ENCODE measurements at places on chromosomes 6 and 20.

DNA sequence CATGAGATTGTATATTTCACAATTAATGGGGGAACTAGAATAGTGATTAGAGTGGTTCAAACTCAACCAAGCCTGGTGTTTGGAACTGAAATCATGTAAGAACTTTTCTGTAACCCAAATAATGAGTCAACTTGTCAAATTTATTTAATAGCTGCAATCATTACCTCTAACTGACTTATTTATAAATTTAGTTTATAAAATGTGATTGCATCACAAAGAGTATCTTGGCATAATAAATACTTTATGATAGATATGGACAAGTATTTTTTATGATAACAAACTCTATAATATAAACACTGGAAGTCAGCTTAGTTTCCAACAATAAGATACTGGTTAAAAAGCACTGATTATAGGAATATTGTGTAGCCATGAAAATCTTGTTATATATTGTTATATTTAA lies 319.1 kb downstream of the RIMS1 start:
- DNase-seq = no peak

DNA sequence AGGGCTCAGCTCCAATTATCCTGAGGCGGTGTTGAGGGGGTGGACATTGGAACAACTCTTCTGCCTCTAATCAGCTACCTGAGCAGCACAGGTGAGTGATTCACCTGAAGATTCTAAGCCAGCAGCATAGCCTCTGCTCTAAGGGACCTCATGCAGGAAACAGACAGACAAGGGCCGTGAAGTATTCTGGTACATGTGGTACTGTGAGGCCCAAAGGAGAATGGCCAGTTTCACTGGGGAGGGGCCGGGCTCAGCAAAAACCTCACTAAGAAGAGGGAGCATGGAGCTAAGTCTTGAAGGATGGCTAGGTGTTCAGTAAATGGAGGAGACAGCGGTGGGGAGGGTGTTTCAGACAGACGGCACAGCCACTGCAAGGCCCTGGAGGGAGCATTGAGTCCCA lies 58.5 kb upstream of the CCDC167 start:
- DNase-seq = no peak

DNA sequence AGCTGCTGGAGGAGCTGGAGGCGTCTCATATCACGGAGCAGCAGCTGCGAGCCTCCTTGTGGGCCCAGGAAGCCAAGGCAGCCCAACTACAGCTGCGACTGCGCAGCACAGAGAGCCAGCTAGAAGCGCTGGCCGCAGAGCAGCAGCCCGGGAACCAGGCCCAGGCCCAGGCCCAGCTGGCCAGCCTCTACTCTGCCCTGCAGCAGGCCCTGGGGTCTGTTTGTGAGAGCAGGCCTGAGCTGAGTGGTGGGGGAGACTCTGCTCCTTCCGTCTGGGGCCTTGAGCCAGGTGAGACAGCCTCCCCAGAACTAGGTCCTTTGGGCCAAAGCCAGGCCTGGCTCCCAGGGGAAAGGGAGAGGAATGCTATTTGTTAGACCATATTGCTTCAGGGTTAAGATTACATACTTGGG lies 31.7 kb downstream of the C20orf173 start:
- DNase-seq = no peak

GRCh38 chr6:146909376-146909775 lies 294.8 kb upstream of the STXBP5 start:
- DNase-seq = no peak

DNA sequence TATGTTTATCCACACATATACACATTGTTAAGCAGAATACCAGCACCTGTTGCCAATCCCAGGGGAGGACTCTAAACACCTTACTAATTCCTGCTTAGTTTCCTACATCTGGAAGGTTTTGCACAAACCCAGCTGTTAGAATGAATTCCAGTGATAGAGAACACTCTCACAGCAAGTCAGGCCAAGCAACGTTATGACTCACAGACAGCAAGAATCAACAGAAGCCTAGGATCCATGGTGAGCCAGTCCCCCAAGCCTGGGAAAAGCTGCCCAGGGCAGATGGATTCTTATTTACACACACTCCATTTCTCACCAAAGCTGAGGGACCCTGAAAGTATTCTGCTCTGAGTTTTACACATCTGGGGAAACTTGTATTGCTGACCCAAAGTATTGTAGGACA lies 291.7 kb downstream of the SLC35F1 start:
- no peak for DNase-seq

- no peak for DNase-seq
These were observed 23.1 kb downstream of the USP45 start for GRCh38 chr6:99492092-99492491.

DNA sequence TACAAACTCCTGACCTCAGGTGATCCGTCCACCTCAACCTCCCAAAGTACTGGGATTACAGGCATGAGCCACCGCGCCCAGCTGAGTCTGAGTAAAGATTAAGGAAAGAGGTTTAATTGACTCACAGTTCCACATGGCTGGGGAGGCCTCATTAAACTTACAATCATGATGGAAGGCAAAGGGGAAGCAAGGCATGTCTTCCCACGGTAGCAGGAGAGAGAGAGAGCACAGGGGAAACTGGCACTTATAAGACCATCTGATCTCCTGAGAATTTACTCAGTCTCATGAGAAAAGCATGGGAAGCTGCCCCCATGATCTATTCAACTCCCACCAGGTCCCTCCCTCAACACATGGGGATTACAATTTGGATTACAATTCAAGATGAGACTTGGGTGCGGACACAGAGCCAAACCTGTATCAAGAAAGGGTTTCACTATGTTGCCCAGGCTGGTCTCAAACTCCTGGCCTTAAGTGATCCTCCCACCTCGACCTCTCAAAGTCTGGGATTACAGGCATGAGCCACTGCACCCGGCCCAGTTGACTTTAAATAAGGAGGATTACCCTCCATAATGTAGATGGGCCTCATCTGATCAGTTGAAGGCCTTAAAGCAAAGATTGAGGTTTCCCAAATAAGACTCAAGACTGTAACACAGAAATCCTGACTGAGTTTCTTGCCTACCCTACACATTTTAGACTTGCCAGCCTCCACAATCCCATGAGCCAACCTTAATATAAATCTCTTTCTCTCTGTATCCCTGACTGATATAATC lies 13.1 kb upstream of the PEX7 start:
- no peak for DNase-seq

GRCh38 chr6:1423578-1423977 lies 34.2 kb downstream of the FOXF2 start:
- no peak for DNase-seq

- DNase-seq = no peak
These were observed 3.3 kb upstream of the APMAP start for GRCh38 chr20:24995741-24996448.

DNA sequence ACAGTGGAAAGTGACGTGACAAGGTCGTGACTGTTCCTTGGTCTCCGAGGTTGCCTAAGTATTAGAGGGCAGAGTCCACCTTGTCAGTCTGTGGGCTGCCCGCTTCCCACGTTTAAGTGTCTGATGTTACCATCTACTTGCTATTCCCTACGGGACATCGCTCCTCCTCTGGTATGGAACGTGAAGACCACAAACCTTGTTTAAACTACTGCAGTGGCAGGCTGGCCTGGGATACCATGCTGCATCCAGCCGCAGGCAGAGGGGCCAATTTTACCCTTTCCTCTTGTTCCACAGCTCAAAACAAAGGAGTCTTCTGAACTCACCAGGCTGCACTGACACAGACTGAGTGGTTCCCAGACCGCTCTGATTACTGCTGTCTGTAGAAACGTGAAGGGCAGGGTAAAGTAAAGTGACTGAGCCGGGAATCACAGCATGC lies 275.9 kb downstream of the FOXC1 start:
- no peak for DNase-seq

DNA sequence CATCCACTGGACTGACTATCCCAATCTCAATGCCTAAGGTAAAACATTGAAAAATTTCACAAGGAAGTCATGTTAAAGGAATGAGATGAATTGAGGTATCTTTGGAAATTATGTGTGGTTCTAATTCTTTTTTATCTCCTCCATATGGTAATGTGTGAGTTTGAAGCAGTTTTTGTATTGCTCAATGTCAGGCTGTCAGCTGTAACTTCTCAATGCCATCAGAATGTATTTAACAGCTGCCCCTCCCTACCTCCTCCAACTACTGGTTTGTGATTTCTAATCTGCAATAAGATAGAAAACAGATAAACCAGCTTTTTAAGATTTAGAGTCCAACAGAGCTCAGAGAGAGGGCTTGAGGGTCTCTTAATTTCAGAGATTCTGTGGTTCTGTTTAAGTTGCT lies 1005.8 kb upstream of the ADGRB3 start:
- no peak for DNase-seq

DNA sequence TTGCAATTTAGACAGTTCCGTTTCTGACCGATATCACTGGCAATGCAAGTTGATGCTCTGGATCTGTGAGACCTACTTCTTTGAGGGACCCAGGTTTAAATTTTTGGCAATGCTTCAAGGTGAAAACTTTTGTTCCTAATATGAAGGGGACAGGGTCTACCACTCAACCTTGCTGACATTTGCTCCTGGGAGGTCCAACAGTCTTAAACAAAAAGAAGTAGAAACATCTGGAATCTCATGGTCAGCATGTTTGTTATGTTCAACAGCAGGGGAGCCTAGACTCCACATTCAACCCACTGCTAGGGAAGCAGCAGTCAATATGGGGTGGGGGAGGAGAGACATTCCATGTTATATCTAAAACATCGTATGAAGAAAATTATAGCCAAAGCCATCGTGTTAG lies 196.4 kb downstream of the SIM1 start:
- DNase-seq = no peak

DNA sequence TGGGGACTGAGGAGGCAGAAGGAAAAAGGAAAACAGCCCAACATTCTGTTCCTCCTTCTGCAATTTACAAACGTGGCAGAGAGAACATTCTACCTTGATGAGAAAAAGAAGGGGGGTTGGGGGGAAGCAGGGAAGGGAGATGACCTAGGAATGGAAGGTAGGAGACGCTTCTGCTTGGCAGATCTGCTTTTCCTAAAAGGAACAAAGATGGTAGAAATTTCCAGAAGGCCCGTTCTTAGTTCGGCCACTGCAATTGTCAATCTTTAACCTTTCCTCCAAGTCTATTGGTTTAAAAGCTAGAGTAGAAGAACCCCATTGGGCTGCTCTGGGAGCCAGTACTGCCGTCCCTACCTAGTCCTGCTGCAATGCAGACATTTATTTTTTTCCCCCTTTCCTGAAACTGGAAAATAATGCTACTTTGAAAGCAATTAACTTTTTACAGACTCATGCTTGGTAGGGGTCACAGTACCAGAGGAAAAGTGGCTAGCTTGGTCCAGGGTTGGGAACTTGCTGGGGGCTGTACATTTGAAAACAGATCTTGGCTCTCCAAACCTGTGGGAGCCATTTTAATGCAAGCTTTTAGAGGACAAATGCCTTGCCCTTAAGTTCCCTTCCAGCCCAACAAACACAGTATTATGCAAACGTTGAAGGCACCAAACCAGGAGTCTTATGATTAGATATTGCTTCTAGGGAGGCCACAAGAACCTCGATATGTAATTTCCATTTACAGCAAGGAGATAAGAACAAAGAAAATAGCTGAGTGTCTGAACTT lies 2.6 kb downstream of the ZMYND8 start:
- no peak for DNase-seq

DNA sequence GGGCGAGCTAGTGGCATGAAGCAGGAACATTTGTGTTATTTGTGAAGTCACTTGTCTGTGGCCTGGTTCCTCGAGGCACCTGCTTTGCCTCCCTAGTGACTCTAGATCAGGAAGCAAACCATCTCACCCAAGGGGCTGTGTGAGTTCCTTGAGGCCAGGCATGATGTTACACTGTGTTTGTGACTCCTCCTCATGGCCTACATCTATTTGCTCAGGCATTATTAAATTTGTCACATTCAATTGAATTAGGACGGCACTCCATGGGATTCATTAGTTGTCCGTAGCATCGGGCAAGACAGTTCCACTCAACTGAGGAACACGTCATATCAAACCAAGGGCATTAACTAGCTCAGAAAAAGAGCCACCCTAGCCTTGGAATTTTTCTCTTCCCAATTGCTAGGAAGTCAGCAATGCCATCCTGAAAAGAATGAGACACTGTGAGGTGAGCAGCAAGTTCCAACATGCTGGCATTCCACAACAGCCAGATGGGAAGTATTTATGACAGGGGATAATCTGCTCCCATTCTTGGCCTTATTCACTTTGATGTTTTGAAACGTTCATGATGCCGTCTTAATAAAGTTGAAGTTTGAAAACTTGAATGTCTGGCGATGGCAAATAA lies 17.2 kb downstream of the TMEM200A start:
- DNase-seq = no peak

DNA sequence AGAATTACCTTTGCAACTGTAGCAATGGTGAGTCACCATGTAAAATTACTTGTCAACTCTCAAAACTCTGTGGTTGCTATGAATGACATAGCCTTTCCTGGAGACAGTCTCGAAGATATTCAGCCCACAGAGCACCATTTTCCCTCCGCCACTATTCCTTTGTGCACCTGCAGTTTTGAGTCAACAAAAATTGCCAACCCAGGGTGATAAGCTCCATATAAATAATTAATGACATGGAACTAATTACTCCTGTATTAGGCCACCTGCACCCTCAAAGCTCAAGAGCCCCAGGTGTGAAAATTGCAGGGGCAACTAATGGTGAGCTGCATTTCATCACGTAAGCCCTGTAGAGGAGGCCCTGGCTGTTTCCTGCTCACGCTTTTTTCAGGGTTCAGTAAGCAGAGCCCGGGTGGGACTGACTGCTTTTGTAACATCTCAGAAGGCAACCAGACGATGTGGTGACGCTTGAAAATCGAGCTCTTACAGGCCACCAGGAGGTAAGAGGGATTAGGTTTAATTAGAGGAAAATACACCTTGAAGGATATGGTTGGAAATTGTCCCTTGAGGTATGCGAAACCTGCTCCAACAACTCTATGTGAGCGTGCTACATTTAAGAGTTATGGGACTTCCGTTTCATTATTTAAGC lies 70.8 kb downstream of the BMP2 start:
- DNase-seq = no peak

- no peak for DNase-seq
These were observed 463 bp upstream of the HLA-DMB start for GRCh38 chr6:32941214-32941768.

DNA sequence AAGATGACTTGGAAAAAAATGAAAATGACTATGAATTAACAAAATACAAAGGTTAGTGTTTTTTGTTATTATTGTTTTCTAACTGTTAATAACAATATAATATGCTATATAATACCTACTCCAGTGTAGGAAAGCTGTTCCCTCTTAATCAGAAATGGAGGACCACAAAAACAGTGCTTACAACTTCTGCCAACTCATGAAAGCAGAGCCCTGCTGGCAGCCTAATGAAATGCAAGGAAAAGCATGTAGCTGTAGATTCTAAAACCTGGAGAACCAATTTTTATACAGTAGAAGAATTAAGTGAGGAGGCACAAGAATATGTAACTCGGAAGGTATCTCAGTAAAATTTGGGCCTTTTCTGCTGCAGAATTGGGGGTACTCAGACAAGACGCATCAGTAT lies 29.4 kb downstream of the PHIP start:
- peak; percentile 3 for DNase-seq

- no peak for DNase-seq
These were observed 28.2 kb upstream of the CNKSR3 start for GRCh38 chr6:154538640-154539191.

GRCh38 chr6:35688605-35689322 lies at the start of gene FKBP5:
FKBP5 (minus strand) TSS chr6:35688915; CDS start chr6:35642824, 46,091 bp downstream.
- DNase-seq = no peak

- DNase-seq = no peak
These were observed 16.9 kb downstream of the TDRD6 start for GRCh38 chr6:46704562-46704961.

- DNase-seq = no peak
These were observed 17.8 kb upstream of the SLC32A1 start for GRCh38 chr20:38706509-38706908.
